ENCODE measurements at places on chromosomes 5 and 9. TPM values are rescaled to one million over a fixed set of nuclear protein-coding genes. Genes with fewer than 3 reads are reported as not detected.

DNA sequence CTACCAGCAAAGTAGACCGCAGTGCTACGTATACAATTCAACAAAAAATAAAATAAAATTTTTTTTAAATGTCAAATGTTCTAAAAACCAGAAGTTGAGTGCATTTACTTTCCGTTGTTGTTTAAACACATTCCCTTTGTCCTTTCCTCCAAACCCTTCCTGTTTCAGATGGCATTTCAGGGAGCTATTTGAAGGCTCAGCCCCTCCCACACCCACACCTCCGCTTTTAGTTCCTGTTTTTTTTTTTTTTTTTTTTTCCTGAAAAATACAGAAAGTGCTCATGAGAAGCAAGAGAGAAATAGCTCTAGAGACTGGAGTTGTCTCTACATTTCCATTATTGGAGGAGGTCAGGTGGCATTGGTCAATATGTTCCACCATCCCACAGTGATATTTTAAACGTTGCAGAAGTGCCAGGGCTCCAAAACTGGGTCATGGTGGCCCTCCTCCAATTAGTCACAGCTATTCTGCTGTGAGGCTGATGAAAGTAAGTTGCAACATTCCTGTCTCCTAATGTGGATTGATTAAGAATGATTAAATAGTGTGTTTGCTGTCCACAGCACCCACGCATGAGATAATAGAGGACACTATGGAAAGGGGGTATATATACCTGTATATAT is 106.9 kb downstream of the GABRG2 start:
- no peaks in the 10 kb centered on the region for H3K27me3 ChIP-seq
- no peak for DNase-seq
- H3K36me3 ChIP-seq = no peaks in the 10 kb centered on the region
- no peak overlapping the region for H3K27ac ChIP-seq
- H3K4me1 ChIP-seq = no peaks in the 10 kb centered on the region
- H3K4me3 ChIP-seq = no peak overlapping the region

GRCh38 chr5:60350794-60351193 is 349.2 kb downstream of the DEPDC1B start:
- DNase-seq = no peak
- no peak overlapping the region for H3K4me3 ChIP-seq
- H3K27ac ChIP-seq = no peak overlapping the region
- no peaks in the 10 kb centered on the region for H3K27me3 ChIP-seq
- H3K36me3 ChIP-seq = peaks cover 4% of the 10 kb centered on the region

The KCNV2 gene
- polyA plus RNA-seq = not detected

The DMRT3 gene
- not detected for polyA plus RNA-seq
